ENCODE measurements at places on chromosomes 2 and 18. TPM values are rescaled to one million over a fixed set of nuclear protein-coding genes. Genes with fewer than 3 reads are reported as not detected.

GRCh38 chr2:37615804-37616676 lies 55.4 kb downstream of the CDC42EP3 start:
- peak; percentile 57 for DNase-seq
- no peaks in the 10 kb centered on the region for H3K27me3 ChIP-seq
- H3K27ac ChIP-seq = no peak overlapping the region
- no peak overlapping the region for H3K4me3 ChIP-seq

Gene TEKT4
- not detected for total RNA-seq

Gene EFR3B
- total RNA-seq = 0.41 TPM

DNA sequence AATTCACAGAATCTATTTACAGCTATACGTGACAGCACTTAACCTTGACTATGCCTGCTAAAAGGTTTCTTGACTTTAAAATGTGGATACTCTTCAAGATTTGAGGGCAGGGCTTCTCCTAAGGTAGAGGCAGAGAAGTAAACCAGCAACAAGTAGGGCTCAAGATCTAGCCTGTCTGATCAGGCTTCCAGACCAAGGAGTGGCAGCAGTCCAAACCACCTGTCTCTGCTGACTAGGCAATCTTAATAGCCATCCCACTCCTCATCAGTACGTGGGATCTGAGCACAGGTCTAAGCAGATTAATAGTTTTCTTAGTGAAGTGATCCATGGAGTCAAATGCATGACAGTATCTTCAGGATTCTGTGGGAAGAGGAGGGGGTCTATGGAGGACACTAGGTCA lies 100.4 kb downstream of the GPD2 start:
- no peak for DNase-seq
- peaks cover 39% of the 10 kb centered on the region for H3K4me1 ChIP-seq
- no peak overlapping the region for H3K27ac ChIP-seq
- no peak overlapping the region for H3K4me3 ChIP-seq

DNA sequence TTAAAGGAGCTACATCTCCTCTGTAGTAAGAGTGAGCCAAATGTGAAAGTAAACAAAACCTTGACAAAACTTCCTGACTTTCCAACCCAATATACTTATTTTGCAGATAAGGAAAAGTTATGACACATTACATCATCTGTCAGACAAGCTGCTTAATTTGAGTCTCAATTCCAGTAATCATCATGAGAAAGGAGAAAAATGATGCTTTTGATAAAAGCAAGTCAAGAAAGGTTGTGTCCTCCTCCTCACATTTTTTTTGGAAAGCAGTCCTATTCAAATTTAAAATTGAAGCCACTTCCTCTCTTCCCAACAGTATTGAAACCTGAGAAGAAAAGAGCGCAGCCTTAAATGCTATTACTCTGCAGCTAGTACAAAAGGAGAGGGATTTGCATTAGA lies 519.6 kb downstream of the LRP1B start:
- H3K27me3 ChIP-seq = no peaks in the 10 kb centered on the region
- no peak for DNase-seq
- no peaks in the 10 kb centered on the region for H3K4me1 ChIP-seq

Gene ABCB11
- not detected for total RNA-seq

Gene FEV
- not detected for total RNA-seq

DNA sequence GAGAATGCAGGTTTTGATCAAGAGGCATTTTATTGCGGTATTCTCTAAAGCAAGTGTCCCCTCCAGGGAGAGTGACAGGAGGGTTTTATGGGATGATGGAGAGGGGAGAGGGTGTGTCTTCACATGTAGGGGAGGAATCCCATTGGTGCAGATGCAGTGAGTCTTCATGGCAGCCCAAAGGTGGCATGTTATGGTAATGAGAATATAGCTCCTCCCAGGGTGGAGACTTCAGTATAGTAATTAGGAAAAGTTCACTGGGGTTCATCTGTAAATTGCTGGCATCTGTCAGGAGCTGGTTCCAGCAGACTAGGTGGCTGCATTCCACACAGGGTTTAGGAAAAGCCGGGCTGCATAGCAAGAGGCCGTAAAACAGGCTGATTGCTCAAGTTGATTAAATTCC lies 230.7 kb upstream of the CCDC68 start:
- no peaks in the 10 kb centered on the region for H3K4me1 ChIP-seq
- no peak for DNase-seq
- peaks cover 4% of the 10 kb centered on the region for H3K27me3 ChIP-seq
- no peak overlapping the region for H3K27ac ChIP-seq
- H3K36me3 ChIP-seq = no peaks in the 10 kb centered on the region
- no peak overlapping the region for H3K4me3 ChIP-seq

- no peaks in the 10 kb centered on the region for H3K27me3 ChIP-seq
- H3K4me3 ChIP-seq = no peak overlapping the region
- H3K36me3 ChIP-seq = no peaks in the 10 kb centered on the region
- H3K4me1 ChIP-seq = peaks cover 4% of the 10 kb centered on the region
- H3K27ac ChIP-seq = no peak overlapping the region
- no peak for DNase-seq
These were observed 50.1 kb upstream of the WDR75 start for GRCh38 chr2:189391201-189391600.

DNA sequence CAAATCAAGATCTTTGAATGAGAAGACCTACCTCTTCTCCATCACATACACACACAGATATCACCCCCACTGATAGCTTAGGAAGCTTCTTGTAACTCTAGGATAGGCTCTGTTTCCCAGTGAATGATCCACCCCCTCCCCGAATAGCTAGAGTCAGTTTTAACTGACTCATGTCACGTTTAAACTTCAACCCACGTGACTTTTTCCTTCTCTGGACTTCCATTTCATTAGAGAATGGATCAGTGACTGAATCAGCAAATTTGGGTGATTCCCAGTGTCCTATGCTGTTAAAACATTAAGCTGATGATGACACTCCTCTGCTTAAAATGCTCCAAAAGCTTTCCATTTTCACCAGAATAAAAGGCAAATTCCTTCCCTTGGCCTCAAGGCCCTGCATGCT lies 185.9 kb upstream of the LHCGR start:
- DNase-seq = no peak
- no peak overlapping the region for H3K4me3 ChIP-seq
- H3K36me3 ChIP-seq = no peaks in the 10 kb centered on the region
- no peaks in the 10 kb centered on the region for H3K27me3 ChIP-seq
- no peak overlapping the region for H3K27ac ChIP-seq

DNA sequence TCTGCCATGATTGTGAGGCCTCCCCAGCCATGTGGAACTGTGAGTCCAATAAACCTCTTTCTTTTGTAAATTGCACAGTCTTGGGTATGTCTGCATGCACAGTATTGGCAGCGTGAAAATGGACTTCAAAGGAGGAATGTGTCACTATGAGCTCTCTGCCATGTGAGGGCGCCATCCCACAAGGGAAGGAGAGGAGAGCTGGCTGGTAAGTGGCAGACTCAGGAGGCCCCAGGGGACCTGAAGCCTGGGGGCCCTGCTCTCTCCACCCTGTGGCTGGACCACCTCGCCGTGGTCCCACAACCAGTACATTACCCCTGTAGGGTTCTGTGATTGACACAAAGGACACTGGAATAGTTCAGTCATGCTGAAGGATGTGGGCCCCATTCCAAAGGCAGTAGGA lies 122.1 kb downstream of the RPIA start:
- H3K36me3 ChIP-seq = no peaks in the 10 kb centered on the region
- H3K4me1 ChIP-seq = no peaks in the 10 kb centered on the region
- no peak overlapping the region for H3K27ac ChIP-seq
- H3K4me3 ChIP-seq = no peak overlapping the region
- DNase-seq = no peak
- peaks cover 3% of the 10 kb centered on the region for H3K27me3 ChIP-seq

Gene GRB14
- total RNA-seq = not detected

- no peak for DNase-seq
- H3K36me3 ChIP-seq = peaks cover 62% of the 10 kb centered on the region
- H3K4me3 ChIP-seq = no peak overlapping the region
- no peaks in the 10 kb centered on the region for H3K27me3 ChIP-seq
- H3K27ac ChIP-seq = no peak overlapping the region
These were observed 81.5 kb downstream of the BCL2 start for GRCh38 chr18:63237881-63238692.

GRCh38 chr2:240520130-240520973 lies 37.4 kb downstream of the ANKMY1 start:
- H3K4me3 ChIP-seq = no peak overlapping the region
- H3K4me1 ChIP-seq = peaks cover 5% of the 10 kb centered on the region
- no peaks in the 10 kb centered on the region for H3K27me3 ChIP-seq
- no peak overlapping the region for H3K27ac ChIP-seq
- DNase-seq = no peak

DNA sequence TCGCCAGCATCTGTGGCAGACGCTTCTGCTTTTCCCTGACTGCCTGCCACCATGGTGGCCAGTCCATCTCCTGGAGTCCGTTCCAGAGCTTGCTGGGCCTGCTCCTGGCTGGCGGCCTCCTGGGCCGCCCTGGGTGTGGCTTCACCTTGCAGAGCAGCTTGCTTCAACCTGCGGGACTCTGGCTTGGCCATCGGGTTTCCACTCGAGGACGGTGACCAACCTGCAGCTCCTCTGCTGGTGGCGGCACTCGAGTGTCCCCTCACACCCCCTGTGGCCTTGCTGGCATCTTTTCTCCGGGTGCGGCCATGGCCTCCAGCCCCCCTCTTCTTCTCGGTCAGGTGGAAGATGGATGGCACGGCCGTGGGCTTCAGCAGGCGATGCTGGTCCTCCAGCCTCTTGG lies 3.4 kb downstream of the THAP4 start:
- no peak for DNase-seq
- H3K36me3 ChIP-seq = peaks cover 20% of the 10 kb centered on the region
- H3K4me1 ChIP-seq = peaks cover 24% of the 10 kb centered on the region
- H3K4me3 ChIP-seq = no peak overlapping the region
- H3K27ac ChIP-seq = no peak overlapping the region
- no peaks in the 10 kb centered on the region for H3K27me3 ChIP-seq

All from activated naive CD4-positive, alpha-beta T cell treated with anti-CD3 and anti-CD28 coated beads for 36 hours (primary cell).